Posterior cingulate gyrus (tissue), 11 donors: ENCODE measurements at places on chromosomes 7 and 10.

GRCh38 chr10:44316187-44316921 lies 68.5 kb downstream of the CXCL12 start:
- DNase-seq: no peak

GRCh38 chr7:70849580-70850235 lies 282.2 kb upstream of the GALNT17 start:
- no peak for DNase-seq

- DNase-seq: no peak
Measured at GRCh38 chr10:36676321-36676720, 449.1 kb upstream of the ANKRD30A start.

GRCh38 chr10:100506596-100507356 lies 12.9 kb downstream of the SEC31B start:
- DNase-seq: no peak

DNA sequence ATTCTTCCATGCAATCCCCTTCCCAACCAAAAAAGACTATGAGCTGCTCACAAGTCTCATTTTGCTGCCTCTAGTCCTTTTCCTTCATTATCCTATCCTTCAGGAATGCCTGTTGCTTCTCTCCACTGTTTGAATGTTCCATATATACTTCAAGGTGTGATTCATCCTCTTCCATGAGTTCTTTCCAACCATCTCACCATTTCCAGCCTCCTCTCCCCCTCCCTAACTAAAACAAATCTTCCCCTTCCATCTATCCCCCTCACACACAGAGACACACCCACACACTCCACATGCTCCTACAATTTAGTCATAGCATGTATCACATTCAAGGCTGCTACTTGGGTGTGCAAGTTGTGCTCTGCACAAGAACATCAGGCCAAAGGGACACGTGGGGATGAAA lies 254.3 kb downstream of the DYNC1I1 start:
- no peak for DNase-seq

DNA sequence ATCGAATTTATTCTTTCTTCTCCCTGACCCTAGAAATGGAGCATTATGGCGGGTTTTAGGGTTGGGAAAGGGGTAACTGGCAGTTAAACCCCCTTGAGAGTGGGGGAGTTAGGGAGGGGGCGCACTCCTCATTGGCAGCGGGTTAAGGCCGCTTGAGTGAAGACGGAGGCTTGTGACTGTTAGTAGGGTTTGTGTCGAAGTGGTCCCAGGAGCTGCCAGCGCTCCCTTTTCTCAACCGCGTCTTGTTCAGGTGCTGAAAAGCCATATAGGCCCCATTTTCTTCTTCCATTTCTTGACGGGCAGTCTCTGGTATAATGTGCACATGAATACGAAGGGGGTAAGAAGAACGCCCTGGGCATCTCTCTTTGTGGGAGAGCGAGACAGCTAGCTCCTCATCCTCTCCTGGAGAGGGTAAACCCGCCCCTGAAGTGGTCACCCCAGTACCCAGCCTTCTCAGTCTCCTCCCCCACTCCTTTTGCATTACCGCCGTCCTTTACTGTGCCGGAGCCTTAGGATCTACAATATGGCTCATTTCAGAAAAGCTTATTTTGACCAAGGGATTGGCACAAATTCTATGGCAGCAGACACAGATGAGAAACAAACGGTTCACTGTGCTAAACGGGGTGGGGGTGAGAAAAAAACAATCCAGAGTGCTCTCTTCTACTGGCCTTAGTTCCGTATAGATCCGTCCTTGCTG lies 836 bp downstream of the KMT2E start:
- DNase-seq: peak; percentile 85

DNA sequence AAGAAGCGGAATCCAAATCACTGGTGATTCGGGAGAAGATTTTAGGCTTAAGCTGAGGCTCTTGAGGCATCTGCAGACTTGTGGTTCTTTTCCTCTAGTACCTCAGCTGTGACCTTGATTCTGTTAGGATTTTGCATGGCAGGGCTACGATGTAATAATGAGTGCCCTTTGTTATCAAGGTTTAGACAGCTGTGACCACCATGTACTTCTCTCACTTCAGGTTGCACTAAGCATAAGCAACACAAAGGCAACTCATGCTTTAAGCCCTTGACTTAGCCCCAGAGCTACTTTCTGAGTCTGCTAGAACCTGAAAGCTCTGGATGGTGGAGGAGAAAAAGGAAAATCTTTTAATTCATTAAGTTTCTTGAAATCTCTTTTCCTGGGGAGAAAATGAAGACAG lies 1052.3 kb upstream of the PHF14 start:
- no peak for DNase-seq

GRCh38 chr7:145599376-145599775 lies 517.2 kb upstream of the CNTNAP2 start:
- DNase-seq: no peak

GRCh38 chr10:6918305-6918704 lies 338.2 kb upstream of the PRKCQ start:
- peak; percentile 45 for DNase-seq

- DNase-seq: no peak
Measured at GRCh38 chr7:1703871-1704810, 34.1 kb downstream of the ELFN1 start.

DNA sequence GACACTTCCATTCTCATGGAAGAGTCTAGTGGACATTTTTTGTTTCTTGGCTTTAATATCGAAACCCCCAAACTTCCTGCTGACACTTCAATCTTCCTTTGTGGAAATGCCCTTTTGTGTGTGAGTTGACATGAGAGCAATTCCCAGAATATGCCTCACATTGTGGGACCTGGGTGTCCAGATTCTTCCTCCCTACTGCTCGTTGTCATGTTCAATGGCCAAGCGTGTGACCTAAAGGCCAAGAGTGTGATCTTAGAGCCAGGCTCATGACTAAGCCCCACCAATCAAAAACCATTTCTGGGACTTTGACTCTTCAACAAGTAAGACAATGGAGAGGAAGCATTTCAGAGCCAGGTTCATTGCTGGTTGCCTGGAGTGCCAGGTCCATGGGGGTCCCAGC lies 52.5 kb upstream of the BMPER start:
- DNase-seq: no peak

- no peak for DNase-seq
Measured at GRCh38 chr10:118116715-118117449, 70.1 kb upstream of the RAB11FIP2 start.

DNA sequence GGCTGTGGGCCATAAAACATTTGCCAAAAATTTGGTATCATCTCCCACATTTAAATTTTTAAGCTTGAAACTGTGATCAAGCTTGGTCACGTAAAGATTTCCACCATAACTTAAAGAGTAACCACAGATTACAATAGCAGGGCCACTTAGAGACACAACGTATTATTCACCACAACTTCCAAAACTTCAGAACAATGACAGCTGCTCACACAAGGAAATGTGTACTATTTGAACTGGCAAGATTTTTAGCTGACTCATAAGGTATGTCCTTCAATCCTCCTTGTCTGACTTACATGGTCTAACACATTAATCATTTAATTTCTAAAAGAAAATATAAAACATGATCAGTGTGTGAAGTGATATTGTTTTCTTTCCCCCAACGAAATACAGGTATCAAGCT lies 234.5 kb downstream of the PARD3 start:
- no peak for DNase-seq

DNA sequence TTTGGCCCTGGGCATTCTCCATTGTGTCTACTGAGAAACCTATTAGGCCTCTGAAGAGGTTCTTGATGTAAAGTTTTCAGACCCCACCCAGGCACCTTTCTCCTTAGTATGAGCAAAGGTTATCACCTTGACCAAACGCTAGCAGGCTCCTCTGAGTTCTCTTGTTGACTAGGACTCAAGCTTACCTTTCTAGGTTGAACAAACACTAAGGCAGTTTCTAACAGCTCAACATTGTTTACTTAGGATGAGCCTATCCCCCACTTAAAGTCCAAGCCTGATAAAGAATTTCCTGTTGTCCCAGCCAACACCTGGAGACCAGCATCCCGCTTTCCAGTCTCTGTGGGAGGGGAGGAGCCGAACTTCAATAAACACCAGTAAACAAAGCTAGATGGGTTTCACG lies 26.3 kb upstream of the ITGB8 start:
- DNase-seq: no peak

- DNase-seq: no peak
Measured at GRCh38 chr10:34205452-34205851, 609.6 kb downstream of the PARD3 start.

- DNase-seq: no peak
Measured at GRCh38 chr7:151735186-151735850, 141.6 kb downstream of the PRKAG2 start.

GRCh38 chr10:75530299-75530698 lies 98.9 kb downstream of the LRMDA start:
- no peak for DNase-seq

GRCh38 chr7:141072548-141073172 lies 1.2 kb upstream of the TMEM178B start:
- peak; percentile 96 for DNase-seq

DNA sequence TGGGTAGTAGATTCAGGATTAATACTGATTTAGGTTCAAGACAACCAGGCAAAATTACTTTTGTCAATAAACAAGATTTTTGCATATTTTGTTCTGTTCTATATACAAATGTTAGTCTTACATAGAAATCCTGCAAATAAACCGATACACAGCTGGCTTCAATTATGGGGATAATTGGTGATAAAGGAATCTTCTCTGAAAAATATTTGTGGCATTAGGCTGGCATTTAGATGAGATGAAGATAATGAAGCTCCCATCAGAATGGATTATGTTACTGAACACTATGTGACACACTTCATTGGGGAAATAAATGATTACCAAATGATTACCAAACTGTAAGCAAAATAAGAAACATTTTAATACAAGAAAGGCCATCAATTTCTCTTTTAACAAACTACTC lies 65.8 kb downstream of the NT5C2 start:
- DNase-seq: no peak

DNA sequence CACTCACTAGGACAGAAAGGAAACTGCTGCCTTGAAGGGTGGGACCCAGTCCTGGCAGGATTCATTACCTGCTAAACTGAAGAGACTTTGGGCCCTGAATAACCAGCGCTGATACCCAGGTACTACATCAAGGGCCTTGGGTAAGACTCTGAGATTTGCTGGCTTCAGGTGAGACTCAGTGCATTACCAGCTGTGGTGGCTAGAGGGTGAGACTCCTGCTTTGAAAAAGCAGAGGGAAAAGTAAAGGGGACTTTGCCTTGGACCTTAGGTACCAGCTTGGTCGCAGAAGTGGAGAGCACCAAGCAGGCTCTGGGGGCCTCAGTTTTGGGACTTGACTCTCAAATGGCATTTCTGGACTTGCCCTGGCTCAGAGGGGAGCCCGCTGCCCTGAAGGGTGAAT lies 673.3 kb downstream of the NXPH1 start:
- no peak for DNase-seq

DNA sequence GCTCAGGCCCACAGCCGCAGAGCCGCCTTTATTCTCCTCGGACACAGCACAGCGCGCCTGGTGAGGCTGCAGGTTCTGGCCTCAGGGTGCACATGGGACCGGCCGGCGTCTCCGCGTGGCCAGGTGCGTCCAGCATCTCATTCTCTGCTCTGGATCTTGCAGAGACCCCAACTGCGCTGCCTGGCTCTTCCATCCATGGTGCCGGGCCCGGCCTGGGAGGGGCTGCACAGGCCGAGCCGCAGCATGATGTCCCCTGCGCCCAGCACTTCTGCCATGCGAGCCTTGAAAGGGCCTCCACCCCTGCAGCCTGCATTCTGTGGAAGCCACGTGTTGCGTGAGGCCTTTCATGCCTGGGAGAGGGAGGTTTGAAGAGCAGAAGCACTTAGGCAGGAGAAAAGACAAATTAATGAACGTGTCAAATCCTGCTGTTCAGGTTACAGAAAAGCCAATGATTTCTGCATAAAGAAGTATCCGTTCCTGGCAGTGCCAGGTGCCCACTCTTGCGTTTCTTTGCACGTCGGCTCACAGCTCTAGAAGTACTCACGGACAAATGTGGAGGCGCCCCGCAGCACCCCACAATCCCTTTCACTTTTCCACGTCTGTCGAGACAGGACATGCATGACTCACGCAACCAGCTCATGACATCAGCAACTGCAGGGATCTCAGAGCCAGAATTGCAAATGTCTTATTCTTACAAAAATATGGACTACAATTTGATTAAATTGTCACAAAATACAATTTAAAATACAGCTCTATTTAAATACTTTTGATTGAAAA lies 571.4 kb downstream of the DNAJB6 start:
- peak; percentile 87 for DNase-seq

- no peak for DNase-seq
Measured at GRCh38 chr10:102948176-102948575, 30.1 kb downstream of the CNNM2 start.

DNA sequence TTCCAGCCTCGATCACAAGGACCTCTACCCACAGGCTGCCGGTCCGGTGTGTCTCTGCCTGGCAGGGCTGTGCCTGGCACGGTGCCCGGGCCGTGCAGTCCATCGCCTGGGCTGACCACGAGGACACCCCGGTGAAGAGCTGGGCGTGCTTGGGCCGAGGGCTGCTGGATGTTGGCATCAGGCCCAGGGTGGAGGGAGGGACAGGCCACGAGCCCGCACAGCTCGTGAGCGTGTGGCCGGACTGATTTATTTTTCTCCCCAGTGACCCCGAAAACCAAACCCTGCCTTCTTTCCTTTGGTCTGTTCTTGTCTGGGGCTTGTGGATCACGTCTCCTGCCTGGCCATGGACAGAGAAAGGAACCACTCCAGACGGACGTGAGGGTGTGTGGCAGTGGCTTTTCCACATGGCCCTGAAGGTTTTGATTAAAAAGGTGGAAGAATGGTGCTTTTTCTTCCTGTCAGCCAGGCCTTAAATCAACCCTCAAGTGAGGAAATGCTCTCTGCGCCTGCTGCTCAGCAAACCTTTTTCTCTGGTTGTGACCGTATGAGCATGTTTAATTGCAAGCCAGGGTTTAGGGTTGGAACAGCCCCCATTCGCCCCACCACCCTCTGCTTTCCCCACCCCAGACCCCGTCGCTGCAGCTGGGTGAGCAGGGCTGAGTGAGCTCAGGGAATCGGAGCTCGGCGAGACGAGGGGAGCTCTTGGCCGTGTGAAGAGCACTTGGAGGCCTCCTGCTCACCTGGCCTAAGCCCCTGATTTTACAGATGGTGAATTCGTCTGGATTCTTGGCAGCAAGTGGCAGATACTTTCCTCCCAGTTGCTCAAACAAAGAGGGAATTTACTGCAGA lies 130.1 kb downstream of the RGS10 start:
- DNase-seq: peak; percentile 54

- no peak for DNase-seq
Measured at GRCh38 chr10:100551738-100552137, 16.0 kb downstream of the HIF1AN start.

GRCh38 chr7:21996641-21997040 lies 50.9 kb upstream of the CDCA7L start:
- no peak for DNase-seq

DNA sequence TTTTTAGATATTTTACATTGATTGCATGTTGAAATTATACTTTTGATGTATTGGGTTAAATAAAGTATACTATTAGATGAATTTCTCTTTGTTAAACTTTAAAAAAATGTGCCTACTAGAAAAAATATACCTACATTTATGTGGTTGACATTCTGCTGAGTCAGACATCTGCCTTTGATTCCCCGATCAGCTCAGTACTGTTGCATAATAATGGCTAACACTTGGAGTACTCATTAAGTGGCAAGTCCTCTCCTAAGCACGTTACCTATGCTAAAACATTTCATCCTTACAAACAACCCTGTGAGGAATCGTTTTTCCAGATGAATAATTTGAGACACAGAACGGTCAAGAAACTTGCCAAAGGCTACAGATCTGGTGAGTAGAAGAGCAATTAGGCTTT lies 14.0 kb upstream of the SEM1 start:
- DNase-seq: no peak
